ENCODE measurements at places on chromosomes 3 and 15.

GRCh38 chr3:139129892-139130291 lies 85.2 kb upstream of the PRR23C start:
- DNase-seq = no peak

- DNase-seq = no peak
Observed at GRCh38 chr15:47885920-47886319, 168.6 kb downstream of the SEMA6D start.

- DNase-seq = no peak
Observed at GRCh38 chr15:68278595-68279405, 1.3 kb downstream of the FEM1B start.

DNA sequence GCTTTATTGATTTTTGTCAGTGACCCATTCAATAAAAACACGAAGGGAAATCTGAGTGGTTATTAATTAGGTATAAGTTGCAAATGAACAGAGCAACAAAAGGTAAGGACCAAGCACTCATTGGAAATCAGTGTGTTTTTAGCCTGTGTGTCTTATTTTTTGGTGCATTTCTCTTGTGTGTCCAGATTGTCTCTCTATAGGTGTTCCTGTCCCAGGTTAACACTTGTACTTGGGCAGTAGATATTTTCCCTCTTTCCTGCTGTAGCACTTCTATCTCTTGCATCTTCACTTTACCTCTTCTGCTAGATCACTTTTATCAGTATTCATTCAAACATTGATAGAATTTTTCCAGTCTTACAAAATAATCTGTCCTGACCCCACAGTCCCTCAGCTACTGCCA lies 37.0 kb downstream of the MAPK6 start:
- DNase-seq = no peak

- DNase-seq = no peak
Observed at GRCh38 chr3:61200270-61200669, 51.0 kb downstream of the FHIT start.

Data from stimulated activated CD4-positive, alpha-beta T cell treated with anti-CD3 and anti-CD28 coated beads, Interleukin-1b, Interleukin-23, amount 100 ng/mL, for 1 hour (primary cell).